Skin of body (tissue), 3 donors: ENCODE measurements at places on chromosomes 6 and 20. TPM values are rescaled to one million over a fixed set of nuclear protein-coding genes. Genes with fewer than 3 reads are reported as not detected.

GRCh38 chr6:45052325-45052724 is 275.8 kb upstream of the RUNX2 start:
- no peak for DNase-seq

Gene PNPLA1
- total RNA-seq: 4.2 TPM

- peak; percentile 39 for DNase-seq
Observed at GRCh38 chr6:135535989-135536414, 38.5 kb upstream of the AHI1 start.

Gene DEFB125
- not detected for total RNA-seq

DNA sequence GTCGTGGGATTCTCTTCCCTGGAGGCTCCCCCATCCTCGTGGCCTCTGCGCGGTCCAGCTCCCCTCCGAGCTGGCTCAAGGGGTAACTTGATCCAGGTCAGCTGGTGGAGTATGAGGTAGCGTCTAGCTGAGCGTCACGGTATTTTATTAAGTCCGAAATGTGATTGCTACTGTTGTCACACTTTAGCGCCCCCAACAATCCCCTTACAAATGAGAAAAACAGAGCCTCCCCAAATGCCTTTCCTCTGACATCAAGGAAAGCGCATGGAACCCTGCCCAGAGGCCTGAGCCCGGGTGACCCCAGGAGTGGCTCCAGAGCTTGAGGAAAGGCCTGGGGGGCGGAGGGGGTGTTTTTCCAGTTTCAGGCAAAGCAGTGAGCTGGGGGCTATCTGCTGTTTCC is 192.4 kb downstream of the ZMYND8 start:
- no peak for DNase-seq

GRCh38 chr6:148345578-148345977 is 2.9 kb downstream of the SASH1 start:
- no peak for DNase-seq

Gene TXLNB
- total RNA-seq: 15.0 TPM

Gene GINS1
- total RNA-seq: 7.3 TPM

DNA sequence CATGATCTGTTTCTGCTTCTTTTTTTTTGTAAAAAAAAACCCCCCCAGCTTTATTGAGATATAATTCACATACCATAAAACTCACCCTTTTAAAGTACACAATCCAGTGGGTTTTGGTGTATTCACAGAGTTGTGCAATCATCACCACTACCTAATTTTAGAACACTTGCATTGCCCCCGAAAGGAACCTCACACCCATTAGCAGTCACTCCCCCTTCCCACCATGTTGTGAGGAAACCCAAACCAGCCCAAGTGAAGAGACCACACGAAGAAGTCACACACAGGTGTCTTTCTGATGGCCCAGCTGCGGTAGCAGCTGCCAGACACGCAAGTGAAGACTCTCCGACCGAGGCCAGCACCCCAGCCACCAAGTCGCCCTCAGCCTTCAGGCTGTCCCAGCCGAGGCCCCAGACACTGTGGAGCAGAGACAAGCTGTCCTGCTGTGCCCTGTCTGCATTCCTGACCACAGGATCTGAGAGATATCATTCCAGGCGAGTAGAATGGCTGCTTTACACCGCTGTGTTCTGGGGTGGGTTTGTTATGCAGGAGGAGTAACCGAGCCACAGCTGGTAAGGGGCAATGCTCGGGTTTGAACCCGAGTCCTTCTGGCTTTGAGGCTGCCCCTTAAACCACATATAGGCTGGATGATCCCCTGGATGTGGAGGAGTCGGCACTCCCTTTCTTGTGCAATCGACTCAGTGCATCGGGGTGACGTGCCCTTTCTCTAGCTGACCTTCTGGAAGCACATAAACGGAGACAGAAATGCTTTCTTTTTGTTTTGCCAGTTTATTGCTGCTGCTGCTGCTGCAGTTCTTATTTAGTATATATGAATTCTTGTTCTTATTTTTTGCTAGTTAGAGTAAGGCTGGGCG is 59.1 kb upstream of the PTPN1 start:
- no peak for DNase-seq

DNA sequence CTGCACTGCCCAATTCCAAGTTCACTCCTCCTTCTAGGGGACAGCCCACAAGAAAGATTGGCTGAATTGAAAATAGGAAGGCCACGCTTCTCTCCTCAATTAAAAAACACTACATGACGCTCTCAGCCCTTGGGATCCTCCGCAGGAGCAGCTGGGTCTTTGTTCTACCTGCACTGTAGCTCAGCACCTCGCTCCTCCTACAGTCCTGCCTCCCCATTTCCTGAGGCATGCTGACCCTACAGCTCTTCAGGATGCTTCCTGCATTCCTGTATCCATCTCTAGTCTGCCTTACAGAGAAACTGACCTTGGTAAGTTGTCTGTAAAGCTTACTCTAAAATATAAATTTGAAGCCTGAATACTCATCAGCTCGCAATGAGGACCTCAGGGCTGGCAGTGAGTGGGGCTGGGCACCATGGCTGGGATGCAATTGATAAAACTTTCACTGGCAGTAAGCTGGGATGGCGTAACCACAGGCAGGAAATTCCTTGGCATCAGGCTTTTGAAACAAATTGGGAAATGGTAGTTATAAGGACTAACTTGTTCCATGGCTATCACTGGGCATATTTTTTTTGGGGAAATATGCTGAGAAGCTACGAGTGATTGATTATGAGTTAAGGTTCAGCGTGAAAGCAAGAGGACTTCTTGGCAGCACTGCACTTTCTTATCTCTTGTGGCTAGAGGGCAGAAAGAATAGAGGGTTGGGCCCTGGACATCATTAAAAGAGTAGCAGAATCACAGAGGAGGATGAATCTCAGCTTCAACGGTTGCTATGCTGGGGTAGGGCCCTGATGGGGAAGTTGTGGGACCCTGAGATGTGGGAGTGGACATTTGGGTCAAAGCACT is 11.7 kb upstream of the SIRPB1 start:
- no peak for DNase-seq

- DNase-seq: no peak
Observed at GRCh38 chr6:72580281-72580940, 41.5 kb upstream of the KCNQ5 start.

DNA sequence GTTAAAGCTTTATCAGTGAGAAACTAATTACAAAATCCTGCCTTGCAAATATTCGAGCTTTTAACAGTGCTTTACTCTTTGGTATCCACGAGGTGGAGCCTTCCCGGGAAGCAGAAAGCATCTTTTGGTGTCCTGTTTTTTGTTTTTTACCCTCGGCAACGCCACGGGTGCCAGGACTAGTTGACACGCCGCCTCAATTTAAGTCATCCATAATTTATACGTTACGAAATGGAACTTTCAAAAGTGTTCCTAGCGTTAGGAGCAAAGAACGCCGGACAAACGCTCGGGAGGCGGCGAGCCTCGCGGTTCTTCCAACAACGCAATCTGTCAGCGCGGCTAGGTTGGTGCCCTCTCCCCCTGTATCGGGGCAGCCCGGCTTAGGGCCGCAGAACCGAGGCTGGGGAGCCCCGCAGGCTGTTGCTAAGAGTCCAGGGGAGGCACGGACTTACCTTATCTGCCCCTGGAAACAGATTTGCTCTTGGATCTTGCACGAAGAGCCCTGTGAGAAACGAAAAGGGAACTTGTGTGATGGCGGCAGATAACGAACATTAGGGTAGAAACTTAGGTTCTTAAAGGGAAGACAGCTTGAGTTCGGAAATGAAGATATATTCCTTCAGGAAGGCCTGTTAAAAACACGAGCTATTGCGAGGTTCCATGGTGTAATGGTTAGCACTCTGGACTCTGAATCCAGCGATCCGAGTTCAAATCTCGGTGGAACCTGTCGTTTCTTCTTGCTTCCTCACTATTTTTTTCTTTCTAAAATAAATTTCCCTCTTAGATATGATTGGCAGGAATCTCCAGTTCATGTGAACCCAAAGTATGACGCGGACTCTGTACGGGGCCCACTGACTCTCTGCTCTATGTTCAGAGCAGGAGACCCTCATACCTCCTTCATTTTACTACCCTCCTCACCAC is 46.2 kb upstream of the ZNF184 start:
- peak; percentile 88 for DNase-seq

DNA sequence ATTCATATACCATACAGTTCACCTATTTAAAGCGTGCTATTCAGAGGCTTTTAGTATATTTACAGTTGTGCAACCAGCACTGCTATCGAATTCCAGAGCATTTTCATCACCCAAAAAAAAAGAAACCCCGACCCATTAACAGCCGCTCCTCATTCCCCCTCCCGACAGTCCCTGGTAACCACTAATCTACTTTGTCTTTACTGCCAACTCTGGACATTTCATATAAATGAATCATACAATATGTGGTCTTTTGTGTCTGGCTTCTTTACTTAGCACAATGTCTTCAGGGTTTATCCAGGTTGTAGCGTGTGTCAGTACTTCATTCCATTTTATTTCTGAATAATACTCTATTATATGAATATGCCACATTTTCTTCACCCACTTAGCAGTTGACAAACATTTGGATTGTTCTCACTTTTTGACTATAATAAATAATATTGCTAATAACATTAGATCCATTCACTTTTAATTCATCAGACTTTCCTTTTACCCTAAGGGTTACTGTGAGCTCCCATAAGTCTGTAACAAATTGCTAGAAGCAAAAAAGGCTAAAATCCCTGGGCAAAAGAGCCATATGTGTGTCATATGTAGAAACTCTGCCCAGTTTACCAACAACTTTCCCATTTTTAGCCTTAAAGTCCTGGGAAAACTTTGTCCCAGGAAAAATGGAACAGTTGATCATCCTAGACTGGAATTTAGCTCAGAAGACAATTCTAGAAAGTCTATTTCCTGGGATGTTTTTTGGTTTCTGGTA is 23.2 kb upstream of the ROS1 start:
- no peak for DNase-seq

Gene RAMACL
- 2.7 TPM for total RNA-seq

DNA sequence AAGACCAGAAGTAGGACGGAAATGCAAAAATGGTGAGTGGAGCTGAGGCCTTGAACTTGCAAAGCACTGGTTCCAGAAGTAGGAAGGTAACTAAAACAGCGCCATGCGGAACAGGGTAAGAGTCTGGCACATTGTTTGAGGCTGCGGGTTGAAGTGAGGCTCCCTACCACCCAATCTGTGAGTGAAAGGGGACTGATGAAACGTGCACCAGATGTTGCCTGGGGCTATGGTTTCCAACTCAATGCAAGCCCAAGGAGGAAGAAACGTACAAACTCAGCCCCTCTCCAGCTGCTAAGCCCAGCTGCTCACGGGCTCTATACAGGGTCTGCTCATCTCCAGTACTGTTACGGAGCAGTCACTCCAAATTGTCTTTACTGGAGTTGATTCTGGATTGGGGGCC is 68.7 kb upstream of the KCNK16 start:
- no peak for DNase-seq

DNA sequence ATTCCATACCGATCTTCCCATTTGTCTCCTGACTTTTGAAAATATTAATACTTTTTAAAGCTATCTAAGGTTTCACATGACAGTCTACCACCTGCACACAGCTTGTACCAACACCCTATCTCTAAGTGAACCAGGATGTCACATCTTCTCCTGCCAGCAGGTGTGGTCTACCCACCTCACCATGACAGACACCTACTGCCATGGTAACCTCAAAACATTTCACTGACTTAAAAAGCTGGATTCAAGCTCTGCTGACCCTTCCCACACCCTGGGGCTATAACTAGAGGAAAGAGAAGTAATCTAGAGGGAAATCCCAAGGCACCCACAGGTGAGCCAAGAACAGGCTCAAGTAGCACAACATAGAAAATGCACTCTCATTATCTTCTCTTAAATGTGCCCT is 1.2 kb downstream of the SLC17A3 start:
- DNase-seq: no peak

Gene SLC22A16
- 2.0 TPM for total RNA-seq

DNA sequence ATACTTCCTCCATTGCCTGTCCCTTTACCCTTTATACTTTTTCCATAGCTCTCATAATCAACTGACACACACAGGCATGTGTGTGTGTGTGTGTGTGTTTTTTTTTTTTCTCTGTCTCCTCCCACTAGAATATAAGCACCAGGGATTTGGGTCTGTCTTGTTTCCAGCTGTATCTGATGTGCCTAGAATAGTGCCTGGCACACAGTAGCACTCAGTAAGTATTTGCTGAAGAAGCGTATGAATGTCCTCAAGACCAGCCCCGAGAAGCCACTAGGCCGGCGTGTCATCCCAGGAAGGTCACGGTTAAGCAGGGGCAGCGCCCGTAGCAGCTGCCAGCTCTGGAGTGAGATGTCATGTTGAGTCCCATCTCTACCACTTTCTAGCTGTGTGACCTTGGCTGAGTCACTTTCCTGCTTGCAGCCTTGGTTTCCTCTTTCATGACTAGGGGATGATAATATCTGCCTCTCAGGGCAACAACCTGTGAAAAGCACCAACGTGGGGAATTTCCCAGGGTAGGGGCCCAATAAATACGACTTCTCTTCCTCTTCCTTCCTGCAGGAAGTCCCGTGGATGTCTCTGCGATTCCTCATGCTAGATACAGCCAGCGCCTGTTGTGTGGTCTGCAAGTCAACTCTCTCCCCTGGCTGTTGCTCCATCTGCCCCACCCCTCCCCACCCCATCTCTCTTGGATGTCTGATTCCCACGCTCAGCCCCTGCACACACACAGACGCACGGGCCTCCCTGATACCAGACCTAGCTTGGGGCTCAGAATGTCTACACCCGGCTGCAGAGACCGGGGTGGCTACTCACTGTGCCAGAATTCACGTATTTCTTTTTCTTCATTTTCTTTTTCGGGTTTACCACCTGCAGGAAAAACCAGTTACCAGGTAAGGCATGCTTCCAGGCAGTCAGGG is 58.1 kb downstream of the RAB44 start:
- DNase-seq: no peak

DNA sequence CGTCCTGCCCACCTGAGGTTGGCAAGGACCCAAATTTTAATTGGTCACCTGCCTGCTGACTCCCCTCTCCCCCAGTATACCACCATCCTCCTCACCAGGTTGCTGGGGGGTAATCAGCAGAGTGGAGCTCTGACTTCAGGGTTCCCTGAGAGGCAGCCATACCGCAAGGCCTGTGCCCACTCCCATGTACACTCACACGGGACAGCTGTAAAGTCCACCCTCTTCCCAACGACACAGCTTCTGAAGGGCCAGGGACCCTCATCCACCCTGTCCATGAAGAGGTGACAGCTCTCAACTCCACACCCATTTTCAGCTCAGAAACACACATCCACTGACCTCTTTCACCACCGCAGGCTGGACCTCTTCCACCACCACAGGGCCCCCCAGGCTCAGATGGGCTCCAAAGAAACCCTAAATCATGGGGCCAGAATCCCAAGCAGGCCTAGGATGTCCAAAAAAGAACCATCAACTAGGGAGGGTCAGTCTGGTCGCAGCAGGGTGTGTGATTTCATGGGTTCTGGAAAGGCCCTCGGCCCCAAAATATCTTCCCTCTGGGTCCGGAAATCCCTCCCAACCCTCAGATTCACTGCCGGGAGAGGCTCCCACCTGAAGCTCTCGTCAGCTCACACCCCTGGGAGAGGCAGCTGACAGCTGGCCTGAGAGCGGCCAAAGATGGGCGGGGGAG is 30.0 kb downstream of the TFEB start:
- no peak for DNase-seq

Gene HAO1
- not detected for total RNA-seq

Gene MYL9
- 10.3 TPM for total RNA-seq

GRCh38 chr6:49898904-49899566 is 32.7 kb upstream of the CRISP1 start:
- DNase-seq: no peak
